Activated CD8-positive, alpha-beta T cell treated with anti-CD3 and anti-CD28 coated beads for 36 hours (primary cell): ENCODE measurements at places on chromosomes 6 and 20. TPM values are rescaled to one million over a fixed set of nuclear protein-coding genes. Genes with fewer than 3 reads are reported as not detected.

DNA sequence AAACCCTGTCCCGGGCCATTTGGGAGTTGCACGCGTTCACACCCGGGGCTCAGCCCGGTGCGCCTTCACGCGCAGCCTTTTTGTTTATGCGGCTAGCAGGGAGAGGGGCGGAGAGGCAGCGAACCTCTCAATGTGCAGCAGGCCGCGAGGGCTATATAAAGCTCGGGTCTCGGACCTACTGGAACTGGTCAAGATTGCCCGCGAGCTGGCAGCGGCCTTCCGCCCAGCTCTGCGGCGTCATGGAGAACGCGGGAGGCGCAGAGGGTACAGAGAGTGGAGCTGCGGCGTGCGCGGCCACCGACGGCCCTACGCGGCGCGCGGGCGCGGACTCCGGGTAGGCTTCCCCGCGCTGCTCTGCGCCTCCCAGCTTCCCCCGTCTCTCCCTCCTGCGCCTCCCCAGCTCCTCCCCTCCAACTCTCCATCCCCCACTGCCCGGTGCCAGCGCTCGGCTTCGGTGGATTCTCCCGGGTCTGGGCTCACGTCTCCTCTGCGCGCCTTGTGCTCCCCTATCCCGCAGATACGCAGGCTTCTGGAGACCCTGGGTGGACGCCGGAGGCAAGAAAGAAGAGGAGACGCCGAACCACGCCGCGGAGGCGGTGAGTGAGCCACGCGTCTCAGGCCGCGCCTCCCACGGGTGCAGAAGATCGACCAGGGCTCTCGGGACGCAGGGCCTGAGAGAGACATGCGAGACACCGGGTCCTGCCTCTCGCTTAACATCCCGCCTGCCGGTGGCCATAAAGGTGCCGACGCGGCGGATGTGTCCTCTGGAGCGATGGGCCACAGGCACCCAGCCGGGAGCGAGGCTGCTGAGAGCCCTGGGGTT lies at the start of gene RIPPLY2:
Gene RIPPLY2 (plus strand): TSS at position 183 of the 823 bp plus-strand sequence. CDS start 57 bp downstream, at position 240.
- DNase-seq = peak; percentile 12

DNA sequence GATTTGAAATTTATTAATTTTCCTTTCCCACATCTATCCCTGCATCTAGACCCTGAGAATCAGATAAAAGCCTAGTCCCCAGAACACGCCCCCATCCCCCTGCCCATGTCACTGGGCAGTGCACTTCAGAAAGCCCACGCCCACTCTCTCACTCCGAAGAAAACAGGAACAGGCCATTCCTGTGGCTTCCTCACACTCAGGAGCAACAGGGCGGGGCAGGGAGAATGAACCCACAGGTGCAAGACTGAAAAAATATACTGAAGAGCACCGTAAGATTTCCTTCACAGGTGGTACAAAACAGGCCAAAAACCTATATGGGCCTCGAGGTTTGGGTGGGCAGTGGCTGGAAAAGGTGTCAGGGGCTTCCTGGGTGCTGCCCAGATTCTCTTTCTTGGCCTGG lies 3.4 kb downstream of the OXT start:
- DNase-seq = no peak

- no peak for DNase-seq
These were observed 810.2 kb downstream of the MAFB start for GRCh38 chr20:39878809-39879208.

DNA sequence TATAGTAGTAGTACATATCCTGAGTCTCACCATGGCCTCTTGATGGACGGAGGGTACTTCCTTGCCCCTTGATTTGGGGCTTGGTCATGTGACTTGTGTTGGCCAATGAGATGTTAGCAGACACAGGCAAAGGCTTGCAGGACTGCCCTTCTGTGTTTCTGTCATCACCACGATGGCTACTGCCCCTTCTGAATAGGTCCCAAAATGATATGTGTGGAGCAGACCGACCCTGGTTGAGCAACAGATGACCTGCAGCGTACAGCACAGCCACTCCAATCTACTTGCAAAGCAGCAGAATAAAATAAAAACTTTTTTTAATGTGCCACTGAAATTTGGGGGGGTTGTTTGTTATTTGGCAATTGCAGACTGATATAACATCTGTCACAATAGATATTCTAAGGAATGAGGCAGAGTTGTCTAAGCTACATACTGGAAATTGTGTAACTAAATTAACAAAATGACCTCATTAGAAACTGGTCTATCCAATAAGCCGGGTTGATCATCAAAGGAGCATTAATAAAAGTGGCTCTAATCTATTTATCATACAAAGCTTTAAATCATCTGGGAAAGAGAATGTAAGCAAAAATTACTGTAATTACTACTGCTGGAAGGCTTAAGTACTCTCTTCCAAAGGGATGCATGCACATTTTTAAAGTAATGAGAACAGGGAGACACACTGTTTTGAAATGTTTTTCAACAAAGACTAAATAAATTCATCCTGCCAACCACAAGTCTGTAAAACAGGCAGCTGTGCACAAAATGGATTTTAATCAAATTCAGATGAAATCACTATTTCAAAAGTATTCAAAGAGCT lies 209.5 kb downstream of the KIF16B start:
- no peak for DNase-seq

DNA sequence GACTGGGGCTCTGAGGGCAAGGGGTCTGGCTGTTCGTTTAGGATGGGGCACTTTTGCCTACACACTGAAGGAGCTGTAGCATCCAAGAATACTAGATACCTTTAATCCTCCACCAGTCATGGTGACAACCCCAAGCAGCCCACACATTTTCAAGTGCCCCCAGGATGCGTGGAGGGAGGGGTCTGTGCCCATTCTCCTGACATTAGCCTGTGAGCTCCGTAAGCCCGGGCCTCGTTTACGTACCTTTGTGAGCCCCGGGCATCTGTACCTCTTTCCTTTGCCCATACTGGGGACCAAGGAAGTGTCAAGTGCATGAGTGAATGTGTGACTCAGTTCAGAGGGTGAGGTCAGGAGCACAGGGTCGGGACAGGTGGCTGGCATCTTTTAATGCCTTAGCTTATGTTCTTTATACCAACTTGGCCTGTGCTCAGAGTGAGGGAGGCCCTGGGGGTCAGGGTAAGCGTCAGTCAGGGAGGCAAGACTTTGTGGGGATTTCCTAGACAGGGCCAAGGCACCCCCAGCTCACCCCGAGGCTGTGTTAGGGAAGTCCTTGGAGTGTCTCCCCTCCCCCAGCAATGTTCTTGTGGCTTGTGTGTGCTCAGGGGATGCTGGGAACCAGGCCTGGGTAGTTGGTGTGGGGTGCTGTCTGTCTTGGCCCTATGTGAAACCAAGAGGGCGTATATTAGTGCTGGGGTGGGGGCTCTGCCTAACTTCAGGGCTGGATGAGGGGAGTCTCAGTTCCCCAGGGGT lies 12.9 kb downstream of the VEGFA start:
- DNase-seq = no peak

GRCh38 chr20:56392132-56392880 lies at the start of the genes AURKA and CSTF1:
AURKA (minus strand) TSS chr20:56392215; CDS start chr20:56388197, 4,018 bp downstream.
CSTF1 (plus strand) TSS chr20:56392645; CDS start chr20:56395553, 2,908 bp downstream.
- peak; percentile 99 for DNase-seq

DNA sequence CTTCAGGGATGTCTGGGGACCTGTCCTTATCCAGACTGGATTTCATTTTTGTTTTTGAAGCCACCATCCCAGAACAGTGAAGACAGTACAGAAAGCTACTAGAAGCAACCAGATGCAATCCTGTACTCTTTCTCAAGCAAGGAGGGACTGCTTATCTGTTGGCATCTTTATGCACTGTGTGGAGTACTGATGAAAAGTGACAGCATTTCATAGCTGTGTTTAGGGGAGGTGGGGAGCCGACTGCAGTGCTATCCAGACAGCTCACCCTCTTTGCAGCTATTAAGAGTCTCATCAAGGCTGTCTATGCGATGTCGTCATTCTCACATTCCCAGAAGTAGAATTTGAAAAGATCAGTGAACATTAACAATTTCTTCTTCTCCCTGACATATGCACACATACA lies 5.5 kb downstream of the ZDHHC14 start:
- no peak for DNase-seq

Gene PEDS1
- 16.0 TPM for total RNA-seq
